ENCODE measurements at places on chromosomes 5 and 9.

DNA sequence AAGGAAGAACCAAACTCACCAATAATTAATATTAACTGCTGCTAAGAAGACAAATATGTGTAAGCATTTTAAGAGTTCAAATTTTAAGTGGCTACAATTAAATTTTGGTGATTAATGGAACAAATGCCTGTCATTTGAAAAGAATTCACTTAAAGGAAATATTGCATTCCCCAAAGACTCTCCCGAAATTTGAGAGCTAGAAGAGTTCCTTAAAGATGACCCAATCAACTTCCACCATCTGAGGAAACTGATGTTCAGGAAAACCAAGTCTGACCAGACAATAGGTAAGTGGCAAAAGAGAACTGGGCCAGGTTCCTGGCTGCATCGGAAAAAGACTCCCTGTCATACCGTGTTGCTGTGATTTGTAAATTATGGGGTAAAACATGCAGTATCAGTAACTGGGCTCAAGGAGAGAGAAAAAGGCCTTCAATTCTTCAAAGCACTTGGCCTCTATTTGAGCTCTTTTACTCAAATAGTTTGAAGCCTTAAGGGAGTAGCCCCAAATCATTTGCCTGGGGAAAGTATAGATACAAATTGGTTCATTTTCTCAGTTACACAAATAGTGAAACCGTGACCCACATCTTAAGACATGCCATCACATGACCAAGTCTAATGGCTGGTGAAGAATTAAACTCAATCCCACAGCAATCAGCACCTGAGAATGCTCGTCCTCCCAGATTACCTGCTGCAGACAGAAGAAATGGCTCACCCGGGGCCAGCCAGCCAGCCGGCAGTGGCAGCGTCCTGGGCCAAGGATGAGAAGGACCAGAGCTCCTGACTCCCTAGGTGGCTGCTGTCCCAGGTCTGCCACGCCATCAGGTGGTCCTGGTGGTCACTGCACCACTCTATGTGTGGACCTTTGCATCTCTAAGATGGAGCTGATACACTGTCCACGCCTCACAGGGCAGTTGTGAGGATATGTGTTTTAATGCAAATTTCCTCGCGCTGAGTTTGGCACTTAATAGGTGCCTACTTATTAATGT is 162.9 kb downstream of the TTLL11 start:
- DNase-seq, result no peak

GRCh38 chr9:11915699-11916098 is 777.5 kb upstream of the TYRP1 start:
- DNase-seq, result no peak

GRCh38 chr5:29614206-29614605 is 1579.3 kb upstream of the CDH6 start:
- DNase-seq, result no peak

DNA sequence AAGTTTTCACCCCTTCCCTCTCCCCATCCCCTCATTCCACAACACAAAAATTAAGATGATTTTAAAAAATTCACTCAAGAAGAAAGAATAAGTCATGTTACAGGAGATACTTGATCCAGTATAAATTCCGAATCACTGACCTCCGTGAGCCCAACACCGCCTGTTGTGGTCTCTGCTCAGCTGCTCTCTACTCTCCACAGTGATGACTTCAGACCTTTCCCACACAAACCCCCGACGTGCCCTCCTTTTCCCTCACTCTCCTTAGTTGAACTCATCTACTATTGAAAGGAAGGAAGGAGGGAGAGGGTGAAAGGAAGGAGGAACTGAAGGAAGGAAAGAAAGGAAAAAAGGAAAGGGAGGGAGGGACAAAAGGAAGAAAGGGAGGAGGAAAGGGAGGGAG is 55.1 kb downstream of the ZNF354C start:
- no peak for DNase-seq

GRCh38 chr5:59197911-59198310 is 615.0 kb downstream of the RAB3C start:
- DNase-seq, result no peak

GRCh38 chr5:115946655-115947054 is 15.6 kb upstream of the LVRN start:
- no peak for DNase-seq

DNA sequence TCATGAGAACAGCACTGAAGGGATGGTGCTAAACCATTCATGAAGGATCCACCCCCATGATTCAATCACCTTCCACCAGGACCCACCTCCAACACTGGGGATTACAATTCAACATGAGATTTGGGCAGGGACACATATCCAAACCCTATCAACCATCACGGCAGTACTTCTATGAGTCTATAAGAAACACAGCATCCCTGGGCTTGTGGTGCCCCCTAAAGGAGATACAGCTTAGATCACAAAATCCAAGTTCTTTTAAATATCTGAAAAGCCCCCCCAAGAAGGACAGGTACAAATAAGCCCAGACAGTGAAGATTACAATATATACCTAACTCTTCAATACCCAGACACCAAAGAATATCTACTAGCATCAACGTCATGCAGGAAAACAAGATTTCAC is 233.7 kb upstream of the ADRA1B start:
- DNase-seq, result no peak

DNA sequence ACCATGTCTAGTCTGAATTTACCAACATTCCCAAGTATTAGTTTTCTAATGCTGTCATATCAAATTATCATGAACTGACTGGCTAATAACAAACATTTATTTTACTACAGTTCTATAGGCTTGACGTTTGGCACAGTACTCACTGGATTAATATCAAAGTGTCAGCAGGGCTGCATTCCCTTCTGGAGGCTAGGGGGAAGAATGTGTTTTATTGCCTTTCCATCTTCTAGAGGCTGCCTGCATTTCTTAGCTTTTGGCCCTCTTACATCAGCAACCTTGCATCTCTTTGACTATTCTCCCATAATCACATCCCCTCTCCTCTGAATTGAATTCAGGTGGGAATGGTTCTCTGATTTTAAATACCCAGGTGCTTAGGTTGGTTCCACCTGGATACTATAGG is 84.7 kb downstream of the EDIL3 start:
- no peak for DNase-seq

Data from anterior cingulate cortex (tissue), 58 donors.